Calu3 (cell line): ENCODE measurements at places on chromosomes 11 and 22.
A peak's percentile ranks its signal among the peaks of the same experiment; 100 is the strongest.

DNA sequence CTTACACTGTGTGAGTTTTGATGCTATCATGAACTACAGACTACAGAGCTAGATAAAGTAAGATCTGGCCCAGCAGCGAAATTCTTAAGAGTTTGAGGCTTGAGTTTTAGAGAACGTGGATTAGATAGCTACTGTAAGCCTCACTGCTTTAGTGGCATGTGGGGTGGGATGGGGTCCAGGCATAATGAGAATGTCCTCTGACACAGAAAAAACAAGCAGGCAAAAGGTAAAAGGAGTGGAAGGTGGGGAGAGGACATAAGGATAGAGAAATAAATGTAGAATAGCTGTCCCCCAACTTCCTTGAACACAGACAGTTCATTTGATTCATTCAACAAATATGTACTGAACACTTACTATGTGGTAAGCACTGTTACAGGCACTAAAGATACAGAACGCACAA lies 324.5 kb upstream of the PITPNB start:
- no peak for DNase-seq

DNA sequence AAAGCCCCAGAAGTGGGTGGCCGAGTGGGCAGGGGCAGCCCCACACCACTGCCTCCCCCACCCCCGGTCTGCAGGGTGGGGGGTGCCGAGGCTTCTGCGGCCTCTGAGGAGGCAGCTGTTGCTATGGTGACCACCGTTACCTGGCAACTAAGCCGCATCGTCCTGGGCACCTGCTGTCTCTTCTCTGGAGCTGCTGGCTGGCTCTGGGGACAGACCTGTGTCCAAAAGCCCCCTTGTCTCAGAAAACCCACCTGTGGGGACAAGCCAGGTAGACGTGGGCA lies 79.9 kb upstream of the PRR5 start:
- DNase-seq, result peak; percentile 28

DNA sequence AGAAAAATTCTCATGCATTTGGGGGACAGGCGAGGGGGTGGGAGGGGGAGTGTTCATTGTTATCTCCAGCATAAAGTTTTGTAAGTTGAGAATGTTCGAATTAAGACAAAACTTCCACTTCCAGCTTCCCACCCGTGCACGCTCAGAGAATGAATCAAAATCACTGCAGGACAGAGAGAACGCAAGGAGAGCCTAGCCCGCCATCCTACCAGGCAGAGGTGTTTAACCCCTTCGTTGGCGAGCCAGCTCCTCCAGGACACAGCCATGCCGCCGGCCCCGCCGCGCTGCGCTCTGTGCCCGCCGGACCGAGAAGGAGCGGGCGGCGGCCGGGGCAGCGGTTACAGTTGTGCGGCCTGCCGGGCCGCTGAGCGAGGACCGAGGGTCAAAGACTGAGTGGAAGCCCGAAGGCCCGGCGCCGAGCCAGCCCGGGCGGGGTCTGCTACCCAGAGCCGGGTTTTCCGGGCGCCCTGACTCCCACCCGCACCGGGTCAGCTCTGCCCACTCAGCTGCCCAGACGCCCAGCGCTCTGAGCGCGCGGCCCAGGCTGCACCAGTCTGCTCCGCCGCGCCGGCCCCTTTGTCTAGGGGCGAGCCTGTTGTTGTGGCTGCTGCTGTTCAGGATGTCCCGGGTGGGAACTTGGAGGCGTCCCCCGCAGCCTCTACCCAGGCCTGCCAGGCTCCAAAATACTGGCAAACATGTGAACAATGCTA lies at the start of gene NOX4:
NOX4 (minus strand) TSS at position 395 of the 710 bp plus-strand sequence; CDS start at position 266, 129 bp downstream.
- no peak for DNase-seq

GRCh38 chr22:39361496-39361895 lies 11.7 kb downstream of the SYNGR1 start:
- DNase-seq, result no peak

GRCh38 chr11:58004664-58005063 lies 19.0 kb upstream of the OR9Q1 start:
- DNase-seq, result no peak

GRCh38 chr11:1842149-1843097 lies 3.6 kb downstream of the TNNI2 start:
- peak; percentile 88 for DNase-seq

DNA sequence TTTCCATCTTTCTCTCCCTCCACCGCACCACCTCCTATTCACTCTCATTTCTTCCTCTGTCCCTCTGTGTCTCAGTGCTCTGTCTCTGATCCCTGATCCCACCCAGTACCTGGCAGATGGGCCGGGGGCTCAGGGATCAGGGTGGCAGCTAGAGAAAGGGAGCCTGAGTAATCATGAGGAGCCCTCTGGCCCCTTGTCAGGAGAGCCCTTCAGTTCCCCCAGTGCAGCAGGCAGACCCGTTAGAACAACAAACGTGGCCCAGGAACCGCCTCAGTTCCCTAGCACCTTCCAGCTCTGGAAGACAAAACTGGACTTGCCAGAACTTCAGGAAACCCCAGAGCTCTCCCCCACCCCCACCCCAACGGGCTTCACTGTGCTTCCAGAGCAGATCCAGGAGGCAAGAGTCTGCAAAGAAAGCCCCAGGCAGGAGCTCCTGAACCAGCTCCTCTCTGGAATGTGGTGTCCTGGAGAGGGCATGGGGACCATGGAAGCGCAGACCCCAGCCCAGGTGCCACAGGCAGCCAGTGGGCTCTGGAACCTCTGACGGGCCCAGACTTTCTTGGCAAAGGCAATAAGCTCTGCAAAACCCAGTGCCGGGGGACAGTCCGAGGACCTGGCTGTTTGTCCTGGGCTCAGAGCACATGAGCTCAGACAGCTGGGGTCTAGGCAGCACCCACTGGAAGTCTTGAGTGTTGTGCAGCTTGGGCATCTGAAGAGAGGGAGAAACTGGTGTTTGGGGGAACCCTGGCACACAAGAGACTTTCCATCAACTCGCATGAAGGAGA lies 43.2 kb downstream of the LMO1 start:
- DNase-seq, result no peak
